Lower lobe of right lung (tissue), 2 donors: ENCODE measurements at places on chromosomes 13 and 19. TPM values are rescaled to one million over a fixed set of nuclear protein-coding genes. Genes with fewer than 3 reads are reported as not detected.

- DNase-seq, result no peak
Measured at GRCh38 chr19:38034492-38034860, 127.5 kb downstream of the SIPA1L3 start.

DNA sequence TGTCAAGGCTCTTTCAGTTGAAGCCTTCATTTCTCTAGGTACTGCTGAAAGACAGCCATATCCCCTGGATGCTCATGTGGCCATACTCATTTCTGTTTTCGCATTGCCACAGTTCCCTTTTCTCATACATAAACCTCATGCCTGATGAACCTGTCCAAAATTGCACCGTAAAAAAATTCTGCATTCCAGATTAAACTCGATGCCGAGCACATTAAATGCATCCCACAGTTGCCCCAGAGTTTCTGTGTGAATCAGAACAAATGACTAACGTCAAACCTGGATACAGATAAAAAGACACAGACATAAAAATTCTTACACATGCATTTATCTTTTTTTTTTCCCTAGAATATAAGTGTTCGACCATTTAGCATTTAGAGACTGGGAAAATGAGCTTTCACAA lies 288.2 kb downstream of the COG6 start:
- no peak for DNase-seq

DNA sequence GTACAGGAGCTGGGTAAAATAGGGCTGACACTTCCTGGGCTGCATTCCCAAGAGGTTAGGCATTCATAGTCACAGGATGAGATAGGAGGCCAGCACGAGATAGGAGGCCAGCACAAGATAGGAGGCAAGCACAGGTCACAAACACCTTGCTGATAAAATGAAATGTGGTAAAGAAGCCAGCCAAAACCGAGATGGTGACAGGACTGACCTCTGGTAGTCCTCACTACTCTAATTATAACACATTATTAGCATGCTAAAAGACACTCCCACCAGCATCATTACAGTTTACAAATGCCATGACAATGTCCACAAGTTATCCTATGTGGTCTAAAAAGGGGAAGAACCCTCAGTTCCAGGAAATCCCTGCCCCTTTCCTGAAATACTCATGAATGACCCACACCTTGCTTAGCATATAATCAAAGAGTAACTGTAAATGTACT lies 20.9 kb upstream of the IGSF23 start:
- DNase-seq, result no peak

- DNase-seq, result peak; percentile 87
Measured at GRCh38 chr19:48255376-48256303, at the start of gene CARD8. TSS of gene CARD8 (minus strand) at chr19:48255912. CDS start at chr19:48241020, 14,892 bp downstream.

DNA sequence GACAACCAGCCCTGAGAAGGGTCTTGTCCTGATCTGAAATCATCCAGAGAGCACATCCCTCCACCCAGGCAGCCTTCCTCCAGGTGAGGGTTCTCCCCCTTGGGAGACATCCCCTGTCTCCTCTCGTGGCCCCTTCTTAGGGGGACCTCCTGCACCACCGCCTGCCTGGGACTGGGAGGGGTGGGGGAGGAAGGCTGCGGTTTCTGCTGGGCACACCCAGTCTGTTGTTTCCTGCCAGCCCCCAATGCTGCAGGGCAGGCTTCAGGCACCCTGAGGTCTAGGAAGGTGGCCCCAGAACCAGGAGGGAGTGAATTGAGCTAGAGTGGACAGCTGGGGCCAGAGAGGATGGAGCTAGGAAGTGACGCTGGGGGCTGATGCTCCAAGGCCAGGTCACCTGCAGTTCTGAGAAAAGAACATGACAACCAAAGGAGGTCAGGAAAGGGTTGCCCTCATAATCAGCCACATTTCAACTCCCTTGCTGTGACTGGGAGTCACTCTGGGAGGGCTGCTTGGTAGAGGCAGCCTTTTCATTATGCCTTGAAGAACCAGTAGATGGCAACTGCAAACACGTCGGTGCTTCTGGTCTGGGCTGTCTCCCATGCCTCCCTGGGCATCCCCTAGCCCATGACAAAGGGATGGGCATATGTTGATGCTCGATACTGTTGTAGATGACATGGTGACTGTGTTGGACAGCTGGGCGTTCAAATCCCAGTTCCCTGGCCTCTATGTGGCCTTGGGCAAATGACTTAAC lies 1.4 kb downstream of the ARHGEF18 start:
- DNase-seq, result no peak

- peak; percentile 96 for DNase-seq
Measured at GRCh38 chr19:50427997-50428425, 4.7 kb upstream of the MYBPC2 start.

DNA sequence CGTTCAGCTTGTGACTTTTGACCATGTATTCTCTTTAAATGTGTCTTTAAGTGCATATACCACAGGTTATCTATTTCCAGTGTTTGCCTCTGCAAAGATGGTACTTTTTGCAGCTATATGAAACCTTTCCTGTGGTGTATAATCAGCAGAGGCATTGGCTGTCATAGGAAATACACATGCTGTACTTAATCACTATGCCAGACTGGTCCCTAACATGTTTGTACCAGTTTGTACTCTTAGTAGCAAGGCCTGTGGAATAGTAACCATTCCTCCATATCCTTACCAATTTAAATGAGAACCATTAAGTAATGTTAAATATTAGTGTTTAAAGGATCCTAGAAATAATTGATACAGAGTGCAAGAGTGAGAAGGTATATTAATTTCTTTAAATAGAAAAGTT lies 69.8 kb downstream of the CDK8 start:
- DNase-seq, result no peak

GRCh38 chr13:113367020-113367560 lies 3.2 kb upstream of the GRTP1 start:
- DNase-seq, result peak; percentile 39

DNA sequence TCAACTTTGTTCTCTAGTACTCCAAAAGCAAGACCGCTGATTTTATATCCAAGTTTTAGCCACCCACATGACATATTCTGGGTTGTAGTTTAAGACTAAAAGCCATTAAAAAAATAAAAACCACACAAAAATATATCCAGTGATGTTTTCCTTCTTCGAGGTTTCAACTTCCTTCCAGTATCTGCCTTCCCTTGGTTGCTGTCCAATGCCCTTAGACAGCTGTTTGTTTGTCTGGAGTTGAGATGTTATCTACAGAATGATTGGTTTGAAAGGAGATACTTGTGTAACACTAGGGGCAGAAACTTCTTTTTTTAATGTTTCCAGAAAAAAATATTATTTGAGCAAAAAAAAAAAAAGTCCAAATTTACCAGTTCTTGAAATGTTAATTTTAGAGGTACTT lies 591.5 kb upstream of the PCDH9 start:
- no peak for DNase-seq

DNA sequence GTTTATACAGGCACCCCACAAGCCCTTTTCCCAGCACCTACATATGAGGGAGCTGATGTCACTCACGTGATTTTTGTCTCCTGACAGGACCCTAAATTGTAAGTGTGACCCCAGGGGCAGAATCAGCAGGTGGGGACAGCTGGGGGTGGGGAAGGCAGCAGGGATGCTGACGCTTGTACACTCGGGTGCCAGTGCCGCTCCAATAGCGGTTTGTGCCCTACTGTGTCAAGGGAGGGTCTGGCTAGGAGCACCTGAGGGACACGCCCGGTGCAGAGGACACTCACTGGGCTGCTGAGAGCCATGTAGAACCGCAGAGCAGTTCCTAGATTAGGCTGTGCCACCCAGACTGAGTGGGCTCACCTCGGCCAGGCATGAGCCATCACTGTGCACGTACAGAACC lies 81.3 kb downstream of the SCGB2B2 start:
- DNase-seq, result no peak

The GPR18 gene
- 0.38 TPM for total RNA-seq

The ERICH4 gene
- total RNA-seq, result not detected

The ATP12A gene
- total RNA-seq, result 1.3 TPM

The GPR12 gene
- not detected for total RNA-seq

The IGFL3 gene
- total RNA-seq, result not detected

The FGF21 gene
- total RNA-seq, result not detected

The LGALS7B gene
- total RNA-seq, result not detected

The SERTM1 gene
- total RNA-seq, result 5.0 TPM

The ERFL gene
- total RNA-seq, result 0.41 TPM

The ZNF221 gene
- 6.2 TPM for total RNA-seq
